ENCODE measurements at places on chromosomes 5 and 9.
A peak's percentile ranks its signal among the peaks of the same experiment; 100 is the strongest.

- DNase-seq = no peak
These were observed 32.2 kb upstream of the ENHO start for GRCh38 chr9:34555002-34555348.

GRCh38 chr9:94891183-94891582, 164.7 kb downstream of the AOPEP start:
- no peak for DNase-seq

GRCh38 chr9:129259375-129259774, 81.3 kb upstream of the IER5L start:
- no peak for DNase-seq

DNA sequence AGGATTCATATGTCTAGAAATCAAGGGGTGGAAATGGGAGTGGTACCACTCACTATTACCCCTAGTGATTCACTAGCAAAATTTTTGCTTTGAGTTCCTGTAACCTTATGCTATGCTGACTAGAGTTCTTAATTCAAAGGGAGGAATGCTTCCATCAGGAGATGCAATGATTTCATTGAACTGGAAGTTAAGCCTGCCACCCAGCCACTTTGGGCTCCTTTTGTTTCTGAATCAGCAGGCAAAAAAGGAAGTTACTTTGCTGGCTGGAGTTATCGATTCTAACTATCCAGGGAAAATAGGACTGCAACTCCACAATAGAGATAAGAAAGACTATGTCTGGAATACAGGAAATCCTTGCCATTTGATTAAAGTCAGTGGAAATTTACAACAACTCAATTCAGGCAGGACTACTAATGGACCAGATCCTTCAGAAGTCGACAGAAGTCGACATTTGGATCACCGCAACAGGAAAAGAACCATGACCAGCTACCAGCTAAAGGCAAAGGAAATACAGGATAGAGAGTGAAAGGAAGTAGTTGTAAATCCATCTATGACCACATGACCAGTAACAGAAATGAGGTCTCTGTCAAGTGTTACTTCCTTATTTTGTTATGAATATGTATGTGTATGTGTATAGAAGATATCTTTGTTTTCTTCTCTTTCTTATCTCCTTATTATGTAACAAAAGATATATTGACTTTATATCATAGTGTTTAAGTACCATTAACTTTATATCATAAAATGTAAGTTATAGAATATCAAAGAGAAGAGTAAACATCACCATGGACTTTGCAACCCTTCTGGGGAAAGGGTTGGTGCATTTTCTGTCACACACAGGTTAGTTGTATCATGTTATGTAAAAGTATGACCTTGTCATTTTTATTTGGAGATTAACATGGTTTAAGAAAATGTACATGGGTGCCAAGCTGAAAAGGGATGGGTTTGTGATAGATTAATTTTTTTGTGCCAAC, 198.7 kb upstream of the HAPLN1 start:
- peak; percentile 50 for DNase-seq

- DNase-seq = no peak
These were observed 110.7 kb downstream of the OLFM1 start for GRCh38 chr9:135198144-135198543.

DNA sequence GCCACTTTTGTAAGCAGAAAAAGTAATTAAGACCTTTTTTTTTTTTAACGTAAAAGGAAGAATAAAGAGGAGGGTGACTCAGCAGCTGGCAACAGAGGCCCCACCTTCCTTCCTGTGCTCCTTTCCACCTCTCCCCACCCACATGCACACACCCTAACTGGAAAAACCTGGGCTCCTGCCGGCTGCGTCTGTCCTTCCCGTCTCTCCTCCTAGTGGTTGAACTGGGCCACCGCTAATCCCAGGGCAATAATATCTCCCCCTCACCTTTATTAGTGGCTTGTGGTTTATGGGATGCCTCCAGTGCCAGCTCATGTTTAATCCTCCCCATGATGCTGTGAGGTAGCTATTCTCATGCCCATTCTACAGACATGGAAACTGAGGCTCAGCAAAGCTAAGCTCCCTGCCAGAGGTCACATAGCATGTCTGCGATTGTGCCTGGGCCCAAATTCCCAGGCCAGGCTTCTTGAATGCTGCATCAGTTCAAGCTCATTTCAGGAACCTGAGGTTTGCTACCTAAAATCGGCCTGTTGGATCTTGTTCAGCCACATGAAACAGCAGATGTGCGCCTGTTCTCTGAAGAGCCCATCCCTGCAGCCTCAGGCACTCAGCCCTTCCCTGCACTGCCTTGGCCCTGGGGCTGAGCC, 60.9 kb upstream of the IL17B start:
- peak; percentile 13 for DNase-seq

GRCh38 chr5:140631036-140631417, 1.9 kb downstream of the CD14 start:
- DNase-seq = no peak

DNA sequence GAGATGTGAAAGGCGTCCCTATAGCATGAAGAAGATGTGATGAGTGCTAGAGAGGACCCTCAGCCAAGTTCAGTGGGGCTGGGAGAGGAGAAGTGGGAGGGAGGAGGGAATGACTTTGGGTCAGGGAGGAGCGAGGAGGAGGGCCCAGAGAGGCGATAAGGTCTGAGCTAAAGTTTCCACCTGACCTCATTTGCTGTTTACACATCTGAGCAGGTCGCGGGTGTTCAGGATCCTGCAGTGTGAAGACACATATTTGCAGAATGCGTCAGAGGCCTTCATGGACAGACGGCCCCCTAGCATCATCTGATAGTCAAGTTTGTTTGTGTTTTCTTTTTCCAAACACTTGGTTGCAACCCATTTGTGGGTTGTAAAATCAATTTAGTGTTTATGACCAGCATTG, 18.9 kb upstream of the IGFBPL1 start:
- DNase-seq = no peak

GRCh38 chr5:94545870-94546625, 72.4 kb downstream of the KIAA0825 start:
- peak; percentile 47 for DNase-seq

DNA sequence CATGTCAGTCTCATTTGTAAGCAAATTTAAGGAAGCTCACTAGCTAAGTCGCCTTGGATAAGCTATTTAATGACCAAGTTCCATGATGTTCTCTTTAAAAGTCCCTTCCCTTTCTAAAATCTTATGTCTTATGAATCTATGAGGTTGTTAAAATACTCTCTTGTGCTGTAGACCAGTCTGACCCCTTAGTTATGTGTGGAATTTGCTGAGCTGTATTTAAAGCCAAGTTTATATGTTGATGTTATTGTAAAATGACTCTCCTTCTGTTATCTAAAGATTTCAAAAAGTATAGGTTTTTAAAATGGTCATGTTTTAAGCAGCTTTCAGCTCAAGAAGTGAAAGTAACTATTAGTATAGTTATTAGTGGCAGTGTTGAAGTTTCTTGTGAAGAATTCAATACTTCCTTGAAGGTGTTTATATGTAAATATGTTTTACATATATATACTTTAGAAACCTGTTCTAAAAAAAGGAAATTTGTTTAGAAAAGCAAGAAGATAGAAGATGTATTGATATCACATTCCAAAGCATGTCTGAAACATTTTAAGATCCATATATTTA, 92.2 kb downstream of the CDC42SE2 start:
- no peak for DNase-seq

GRCh38 chr9:3648266-3648665, 122.5 kb upstream of the RFX3 start:
- DNase-seq = no peak

DNA sequence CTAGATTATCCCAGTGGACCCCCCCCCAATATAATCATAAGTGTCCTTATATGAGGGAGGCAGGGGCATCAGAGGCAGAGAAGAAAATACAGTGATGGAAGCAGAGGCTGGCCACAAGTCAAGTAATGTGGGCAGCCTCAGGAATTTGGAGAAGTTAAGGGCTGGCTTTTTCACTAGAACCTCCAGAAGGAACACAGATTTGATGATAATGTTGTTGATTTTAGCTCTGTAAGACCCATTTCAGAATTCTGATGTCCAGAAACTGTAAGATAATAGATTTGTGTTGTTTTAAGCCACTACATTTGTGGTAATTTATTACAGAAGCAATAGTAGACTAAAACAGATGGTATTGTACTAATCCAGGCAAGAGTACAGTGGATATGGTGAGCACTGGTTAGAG, 36.3 kb upstream of the LRRTM2 start:
- DNase-seq = no peak

GRCh38 chr9:129894120-129894823, 59.0 kb downstream of the USP20 start:
- no peak for DNase-seq

DNA sequence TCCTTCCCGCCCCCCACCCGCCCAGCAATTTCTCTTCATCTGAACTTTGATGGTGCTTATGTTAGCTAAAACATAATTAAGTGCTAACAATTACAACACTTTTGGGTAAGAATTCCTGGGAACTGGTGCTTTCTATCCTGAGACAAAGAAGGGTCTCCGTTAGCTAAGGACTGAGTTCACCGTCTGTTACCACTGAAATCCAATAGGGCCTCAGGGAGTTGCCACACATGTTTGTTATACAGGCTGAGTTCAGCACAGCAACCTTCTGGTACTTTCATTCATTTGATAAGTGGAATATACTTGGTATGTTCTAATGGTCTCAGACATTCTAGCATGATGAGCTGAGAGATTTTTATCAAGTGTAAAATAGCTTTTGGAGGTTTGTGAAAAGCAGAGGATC, 437.9 kb downstream of the EFNA5 start:
- no peak for DNase-seq

DNA sequence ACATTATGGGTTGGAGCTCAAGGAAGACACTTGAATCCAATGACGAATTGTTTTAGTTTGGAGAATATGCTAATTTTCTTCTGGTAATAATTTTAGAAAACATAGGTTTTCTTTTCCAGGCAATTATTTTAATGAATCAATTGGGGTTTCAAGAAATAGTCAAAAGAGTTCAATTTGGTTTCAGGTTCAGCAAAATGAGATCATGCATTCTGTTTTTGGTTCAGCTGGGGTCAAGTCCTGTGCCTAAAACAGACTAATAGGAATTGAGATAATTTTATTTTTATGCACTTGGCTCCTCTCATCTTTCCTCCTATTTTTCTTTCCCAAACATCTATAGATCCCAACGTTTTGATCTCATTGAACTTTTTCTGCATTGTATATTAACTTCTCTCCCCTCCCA, 596.8 kb downstream of the RAB3C start:
- no peak for DNase-seq

DNA sequence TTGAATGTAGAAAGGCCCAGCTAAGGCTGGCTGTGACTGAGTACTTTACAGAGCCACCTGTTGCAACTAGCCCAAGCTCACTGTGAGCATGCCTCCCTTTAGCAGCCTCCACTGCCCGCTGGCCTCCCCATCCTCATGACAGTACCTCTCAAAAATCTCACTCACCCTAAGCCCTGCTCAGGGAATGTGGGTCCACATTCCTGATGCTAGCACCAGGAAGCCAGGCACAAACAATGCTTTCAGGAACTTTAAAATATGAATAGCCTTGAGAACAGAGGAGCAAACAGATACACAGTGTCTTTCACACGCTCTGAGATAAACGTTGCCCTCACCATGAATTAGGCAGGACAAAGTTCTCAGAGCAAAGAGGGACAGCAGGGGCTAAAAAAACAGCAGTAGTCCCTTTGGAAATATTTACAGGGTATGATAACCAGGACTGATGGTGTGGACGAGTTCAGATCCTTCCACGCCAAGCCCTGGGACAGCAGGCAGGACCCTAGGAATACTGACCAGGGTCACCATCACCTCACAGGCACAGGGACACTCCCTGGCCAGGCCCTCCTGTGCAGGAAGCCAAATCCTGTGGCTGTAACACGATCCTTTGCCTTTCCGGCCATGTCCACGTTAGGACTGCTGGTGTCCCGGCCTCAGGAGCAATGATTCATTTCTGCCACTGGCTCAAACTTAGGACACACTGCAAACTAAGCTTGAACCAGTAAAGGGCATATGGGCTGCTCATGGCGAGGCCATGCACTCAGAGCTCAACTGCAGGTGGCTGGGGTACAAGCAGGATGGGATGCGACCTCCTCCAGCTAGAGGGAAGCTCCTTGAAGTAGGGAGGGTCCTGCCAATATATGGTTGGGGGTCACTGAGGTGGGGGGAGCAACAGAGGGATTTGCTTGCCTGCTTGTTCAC, 9.6 kb downstream of the ACSL6 start:
- no peak for DNase-seq

- no peak for DNase-seq
These were observed 103.2 kb upstream of the BASP1 start for GRCh38 chr5:17114233-17114632.

DNA sequence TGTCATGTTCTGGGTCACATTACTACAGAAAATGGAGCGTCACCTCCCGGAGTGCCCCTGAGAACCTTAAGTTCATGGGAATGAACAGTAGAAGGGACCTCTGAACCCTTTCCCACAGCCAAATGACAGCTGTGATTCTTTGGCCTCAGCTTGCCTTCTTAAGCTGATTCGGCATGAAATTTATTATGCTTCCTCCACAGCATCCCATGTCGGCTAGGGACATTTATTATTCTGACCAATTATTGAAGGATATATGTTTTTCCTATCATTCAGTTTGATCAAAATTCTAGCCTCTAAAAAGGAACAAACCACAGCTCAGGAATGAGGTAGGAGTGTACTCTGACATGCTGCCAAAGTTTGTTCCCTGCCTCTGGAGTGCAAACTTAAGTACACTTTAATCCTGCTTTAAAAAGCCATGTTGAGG, 440.6 kb downstream of the CETN3 start:
- no peak for DNase-seq

GRCh38 chr9:135618866-135619598, 20.3 kb downstream of the GLT6D1 start:
- no peak for DNase-seq

GRCh38 chr5:89293810-89294209, 410.8 kb upstream of the MEF2C start:
- peak; percentile 93 for DNase-seq

- DNase-seq = no peak
These were observed 61.7 kb downstream of the SPEF2 start for GRCh38 chr5:35679357-35679756.

DNA sequence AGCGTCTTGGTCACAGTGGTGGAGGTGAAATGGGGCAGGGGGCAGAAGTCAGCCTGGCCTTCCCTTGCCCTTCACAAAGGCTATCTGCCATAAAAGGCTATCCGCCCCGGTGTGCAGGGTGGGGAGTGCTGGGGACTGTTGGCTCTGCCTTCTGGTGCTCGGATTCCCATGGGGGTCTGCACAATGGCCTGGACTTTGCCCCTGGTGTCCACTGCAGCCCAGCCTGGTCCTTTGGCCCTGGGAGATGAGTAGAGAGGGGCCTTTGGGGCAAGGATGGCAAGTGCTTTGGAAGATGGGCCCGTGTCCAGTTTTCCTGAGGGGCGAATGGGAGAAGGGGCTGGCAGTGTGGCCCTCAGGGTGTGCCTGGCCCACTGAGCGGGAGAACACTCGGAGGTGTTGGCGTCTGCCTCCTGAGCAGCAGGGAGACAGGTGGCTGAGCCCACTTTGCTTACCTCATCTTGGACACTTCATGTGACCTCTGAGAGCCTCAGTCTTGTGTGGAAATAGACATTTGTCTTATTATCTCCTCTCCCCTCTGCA, 69.9 kb downstream of the HSPA4 start:
- no peak for DNase-seq

- DNase-seq = no peak
These were observed 58.0 kb downstream of the ANKRD33B start for GRCh38 chr5:10621832-10622231.

Data from Kasumi-1 (cell line).